Activated CD4-positive, alpha-beta memory T cell treated with anti-CD3 and anti-CD28 coated beads, Interleukin-2, amount 10 ng/mL, durations not matched to agents 7 days and 5 days (primary cell): ENCODE measurements at places on chromosomes 4 and X.

- DNase-seq, result no peak
Observed at GRCh38 chr4:170666909-170667308, 577.2 kb upstream of the AADAT start.

- DNase-seq, result no peak
Observed at GRCh38 chrX:135522132-135522530, 1.7 kb downstream of the INTS6L start.

GRCh38 chr4:105894660-105895582 is at the start of gene NPNT:
NPNT (plus strand) TSS chr4:105895471; CDS start chr4:105895653, 182 bp downstream.
- no peak for DNase-seq

GRCh38 chrX:78573630-78574029 is 85.5 kb downstream of the RTL3 start:
- DNase-seq, result no peak

- DNase-seq, result no peak
Observed at GRCh38 chr4:128346054-128346716, 58.6 kb upstream of the PGRMC2 start.

DNA sequence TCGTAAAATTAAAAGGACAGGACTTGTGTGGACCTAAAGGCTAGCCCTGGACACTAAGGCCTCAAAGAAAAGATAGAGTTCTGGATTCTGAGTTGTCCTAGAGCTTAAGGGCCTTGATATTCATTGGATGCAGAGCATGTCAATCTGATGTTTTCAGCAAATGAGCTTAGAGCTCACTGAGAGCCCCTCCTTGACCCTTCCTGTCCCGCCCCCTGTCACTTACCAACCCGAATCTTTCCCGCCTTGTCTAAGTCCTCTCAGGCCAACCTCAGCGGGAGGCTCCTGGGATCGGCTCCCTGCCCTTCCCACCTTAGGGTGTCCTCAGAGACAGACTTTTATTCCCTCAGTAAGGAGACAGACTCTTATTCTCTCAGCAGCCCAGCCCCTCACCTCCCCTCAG is at the start of gene CT47C1:
TSS of gene CT47C1 (plus strand) at position 250 of the 400 bp plus-strand sequence. CDS start 233 bp downstream, outside the sequence.
- no peak for DNase-seq
